ENCODE measurements at places on chromosomes 13 and 19.
A peak's percentile ranks its signal among the peaks of the same experiment; 100 is the strongest.

DNA sequence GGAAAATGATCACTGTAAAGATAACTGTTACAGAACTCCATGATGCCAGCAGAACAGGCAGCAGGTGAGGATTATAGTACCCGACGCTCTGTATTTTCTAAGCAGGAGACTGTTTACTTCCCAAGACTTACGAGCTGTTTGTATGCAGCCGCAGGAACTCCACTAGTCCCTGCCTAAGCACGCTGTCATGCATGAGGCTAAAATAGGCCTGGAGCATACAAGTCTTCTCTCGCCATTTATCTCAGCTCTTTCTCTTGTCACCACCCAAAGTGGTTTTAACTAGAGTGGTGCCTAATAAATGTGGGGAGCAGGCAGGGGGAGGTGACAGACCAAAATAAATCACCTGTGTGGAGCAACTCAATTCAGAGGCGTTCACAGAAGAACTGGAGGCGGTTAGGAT is 175.8 kb downstream of the TDRD3 start:
- DNase-seq: no peak

GRCh38 chr19:56566904-56567273 is 379 bp upstream of the ZNF470 start:
- DNase-seq: no peak

DNA sequence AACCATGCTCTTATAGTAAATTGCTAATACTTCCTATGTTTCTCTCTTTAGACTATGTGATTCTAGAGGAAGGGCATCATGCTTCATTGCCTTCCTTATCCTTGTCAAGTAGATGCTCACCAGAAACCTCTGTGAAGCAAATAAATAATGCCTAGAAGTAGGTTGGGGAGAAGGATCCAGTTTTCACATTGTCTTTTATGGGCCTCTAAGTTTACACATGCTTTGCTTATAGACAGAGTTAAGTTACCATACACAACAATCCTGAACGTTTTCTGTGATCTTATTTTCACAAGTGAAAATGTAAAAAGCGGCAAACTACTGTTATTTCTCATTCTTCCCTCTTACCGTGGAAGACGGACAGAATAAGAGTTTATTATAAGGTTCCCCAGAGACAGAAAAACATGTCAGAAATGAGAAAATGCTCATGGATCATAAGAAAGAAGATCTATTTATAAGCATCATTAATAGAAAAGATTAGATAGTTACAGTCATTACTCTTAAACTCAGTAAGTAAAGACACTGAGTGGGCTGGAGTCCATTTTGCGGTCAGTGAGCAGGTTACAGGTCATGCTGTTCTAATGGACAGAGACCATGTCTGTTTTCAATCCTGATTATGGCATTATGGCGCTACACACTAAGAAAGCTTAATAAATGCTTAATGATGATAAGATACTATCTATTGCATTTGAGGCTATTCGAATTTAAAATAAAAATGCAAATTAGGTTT is 723.9 kb downstream of the PCDH9 start:
- peak; percentile 29 for DNase-seq

DNA sequence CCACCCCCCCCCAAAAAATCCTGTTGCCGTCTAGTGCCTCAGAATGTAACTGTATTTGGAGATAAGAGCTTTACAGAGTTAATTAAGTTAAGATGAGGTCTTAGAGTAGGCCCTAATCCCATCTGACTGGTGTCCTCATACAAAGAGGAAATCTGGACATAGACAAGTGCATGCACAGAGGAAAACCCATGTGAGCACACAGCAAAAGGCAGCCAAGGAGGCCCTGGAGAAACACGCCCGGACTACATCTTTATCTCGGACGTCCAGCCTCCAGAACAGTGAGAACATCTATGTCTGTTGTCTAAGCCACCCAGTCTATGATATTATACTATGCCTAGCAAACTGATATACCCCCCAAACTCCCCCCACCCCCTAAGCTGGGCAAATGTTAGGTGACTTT is 193.8 kb downstream of the KATNAL1 start:
- DNase-seq: no peak

DNA sequence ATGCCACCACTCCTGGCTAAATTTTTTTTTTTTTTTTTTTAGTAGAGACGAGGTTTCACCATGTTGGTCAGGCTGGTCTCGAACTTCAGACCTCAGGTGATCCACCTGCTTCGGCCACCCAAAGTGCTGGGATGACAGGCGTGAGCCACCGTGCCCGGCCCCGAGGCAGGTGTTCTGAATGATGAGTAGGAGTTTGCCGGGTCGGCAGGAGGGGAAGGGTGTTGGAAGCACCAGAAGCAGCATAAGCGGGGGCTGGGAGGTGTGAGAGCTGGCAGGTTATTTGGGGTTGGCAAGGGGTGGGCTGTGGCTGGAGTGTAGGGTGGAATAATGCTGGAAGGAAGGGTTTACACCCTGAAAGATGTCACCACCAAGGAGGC is 1.8 kb downstream of the SPPL2B start:
- no peak for DNase-seq

DNA sequence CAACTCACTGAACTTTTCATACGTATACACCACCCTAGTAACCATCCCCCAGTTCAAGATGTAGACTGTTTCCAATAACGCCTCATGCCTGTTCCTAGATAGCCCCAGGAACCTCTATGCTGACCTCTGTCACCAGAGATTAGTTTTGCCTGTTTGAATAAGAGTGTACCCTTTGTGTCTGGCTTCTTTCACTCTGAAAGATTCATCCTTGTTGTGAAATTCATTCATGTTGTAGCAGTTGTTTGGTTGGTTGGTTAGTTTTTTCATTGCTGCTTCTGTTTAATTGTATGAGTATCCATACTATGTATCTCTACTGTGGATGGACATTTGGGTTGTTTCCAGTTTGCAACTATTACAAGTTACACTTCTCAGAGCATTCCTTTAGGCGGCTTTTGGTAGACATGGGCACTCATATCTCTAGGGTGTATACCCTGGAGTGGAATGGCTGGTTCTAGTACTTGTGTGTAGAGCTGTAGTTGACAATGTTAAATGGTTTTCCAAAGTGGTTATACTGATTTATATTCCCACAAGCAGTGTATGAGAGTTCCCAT is 1.6 kb downstream of the RNASEH2B start:
- peak; percentile 64 for DNase-seq

GRCh38 chr13:109480011-109480955 is 306.1 kb downstream of the IRS2 start:
- DNase-seq: peak; percentile 90

- no peak for DNase-seq
Measured at GRCh38 chr19:11047866-11048265, 41.4 kb upstream of the LDLR start.

GRCh38 chr13:40342901-40343300 is 323.5 kb downstream of the FOXO1 start:
- DNase-seq: no peak

DNA sequence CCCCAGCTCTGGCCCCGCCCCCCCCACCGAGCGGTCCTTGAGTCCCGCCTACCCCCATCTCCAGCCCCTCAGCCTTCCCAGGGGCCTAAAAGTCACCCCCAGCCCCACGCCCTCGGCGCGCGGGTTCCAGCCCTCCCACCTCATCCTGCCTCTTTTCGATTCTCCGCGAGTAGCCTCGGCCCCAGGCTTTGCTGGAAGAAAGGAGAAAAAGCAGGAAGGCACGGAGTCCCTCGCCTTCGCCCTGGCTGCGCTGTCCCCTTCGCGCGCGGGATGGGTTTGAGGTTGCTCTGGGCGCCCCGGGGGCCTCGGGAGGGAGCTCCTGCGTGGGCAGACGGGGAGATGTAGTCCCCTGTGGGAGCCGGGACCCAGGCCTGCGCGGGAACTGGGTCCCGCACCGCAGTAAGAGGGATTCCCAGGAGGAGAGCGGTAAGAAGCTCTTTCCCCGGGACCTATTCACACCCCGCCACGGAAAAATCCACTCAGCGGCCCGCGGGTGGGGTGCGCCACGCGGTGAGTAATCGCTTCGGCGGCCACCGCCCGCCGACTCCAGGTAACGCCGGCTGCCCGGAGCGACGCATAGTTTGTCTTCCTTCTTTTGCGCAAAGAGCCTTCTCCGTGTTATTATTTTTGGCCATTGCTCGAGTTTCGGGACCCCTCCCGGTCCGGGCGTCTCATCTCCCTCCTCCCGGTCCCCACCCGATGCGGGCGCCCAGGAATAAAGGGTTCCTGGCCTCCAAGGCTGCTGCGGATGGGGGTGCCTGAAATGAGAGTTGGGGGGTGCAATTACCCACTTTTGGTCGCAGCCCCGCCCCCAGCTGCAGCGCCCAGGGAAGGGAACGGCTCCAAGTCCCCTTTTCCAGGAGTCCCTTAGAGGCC is 865 bp upstream of the CRLF1 start:
- DNase-seq: no peak

DNA sequence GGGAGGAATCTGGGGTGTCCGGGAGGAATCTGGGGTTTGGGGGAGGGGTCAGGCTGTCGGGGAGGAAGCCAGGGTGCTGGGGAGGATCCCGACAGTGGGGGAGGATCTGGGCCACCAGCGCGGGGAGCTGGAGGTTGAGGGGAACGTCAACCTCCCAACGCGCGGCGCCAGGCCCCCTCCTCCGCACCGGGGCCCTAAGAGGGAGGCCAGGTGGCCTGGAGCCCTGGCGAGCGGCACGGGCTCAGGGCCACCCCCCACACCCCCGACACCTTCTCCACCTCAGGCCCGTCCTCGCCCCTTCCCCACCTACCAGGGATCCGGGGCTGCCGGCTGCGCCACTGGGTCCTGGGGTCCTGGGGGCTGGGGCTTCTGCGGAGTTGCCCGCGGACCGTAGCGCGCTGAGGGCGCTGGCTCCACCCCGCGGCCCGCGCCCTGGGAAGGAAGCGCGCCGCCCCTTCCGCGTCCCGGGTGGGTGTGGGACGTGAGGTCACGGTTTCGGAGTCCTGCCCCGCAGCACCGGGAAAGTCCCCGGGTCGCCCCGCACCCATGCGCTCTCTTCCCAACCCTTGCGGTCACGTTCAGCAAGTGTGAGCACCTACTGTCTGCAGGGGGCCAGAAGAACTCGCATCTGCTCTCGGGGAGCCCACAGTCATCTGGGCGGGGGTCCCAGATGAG is at the start of gene TICAM1:
TICAM1 (minus strand) TSS at position 409 of the 675 bp plus-strand sequence. CDS start 13,335 bp downstream, outside the sequence.
- DNase-seq: peak; percentile 53

- DNase-seq: no peak
Measured at GRCh38 chr19:46839752-46840497, 10.7 kb downstream of the AP2S1 start.

- DNase-seq: no peak
Measured at GRCh38 chr13:27081893-27082679, 89.5 kb downstream of the USP12 start.

DNA sequence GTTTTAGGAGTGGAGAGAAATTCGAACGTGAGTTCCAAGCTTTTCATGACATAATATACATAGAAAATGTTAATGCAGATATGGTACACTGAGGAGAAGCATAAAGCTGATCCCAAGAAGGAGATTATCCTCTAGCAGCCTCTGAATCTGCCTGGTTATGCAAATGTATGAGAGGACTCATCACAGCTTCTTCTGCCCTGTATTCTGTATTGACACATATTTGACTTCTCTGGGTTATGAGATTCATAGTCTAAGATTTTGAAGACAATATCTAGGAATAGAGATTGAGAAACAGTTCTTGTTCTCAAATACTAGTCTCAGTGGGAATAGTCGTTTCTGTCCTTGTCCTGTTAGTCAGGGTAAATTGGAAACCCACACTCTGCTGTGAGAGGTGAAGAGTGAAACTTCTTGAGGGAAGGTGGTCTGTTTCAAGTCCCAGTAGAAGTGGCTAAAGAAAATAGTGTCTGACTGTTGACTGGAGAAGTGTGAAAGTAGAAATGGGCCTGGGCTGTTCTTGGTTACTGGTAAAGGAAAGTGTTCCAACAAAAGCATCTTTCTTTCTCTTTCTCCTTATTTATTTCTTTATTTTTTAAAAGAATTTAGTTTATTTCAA is 1356.6 kb downstream of the SLITRK5 start:
- no peak for DNase-seq

- DNase-seq: no peak
Measured at GRCh38 chr13:107088061-107088460, 520.1 kb upstream of the ARGLU1 start.

- no peak for DNase-seq
Measured at GRCh38 chr13:41552031-41552430, 94.7 kb downstream of the RGCC start.

- DNase-seq: no peak
Measured at GRCh38 chr13:100789481-100789880, 114.9 kb upstream of the TMTC4 start.

GRCh38 chr19:10091895-10092641 is 6.0 kb downstream of the SHFL start:
- no peak for DNase-seq

- peak; percentile 61 for DNase-seq
Measured at GRCh38 chr19:44608391-44608821, 5.0 kb upstream of the IGSF23 start.

GRCh38 chr13:76053181-76053580 is 417.1 kb downstream of the LMO7 start:
- no peak for DNase-seq

GRCh38 chr13:98937911-98938381 is 39.9 kb downstream of the DOCK9 start:
- no peak for DNase-seq

GRCh38 chr19:1671716-1672037 is 19.3 kb upstream of the TCF3 start:
- DNase-seq: no peak

GRCh38 chr13:30865123-30866049 is 40.7 kb upstream of the MEDAG start:
- DNase-seq: peak; percentile 96

- no peak for DNase-seq
Measured at GRCh38 chr13:78499802-78500201, 103.5 kb downstream of the POU4F1 start.

GRCh38 chr19:41478171-41478570 is 35.2 kb downstream of the ERICH4 start:
- DNase-seq: no peak

- DNase-seq: no peak
Measured at GRCh38 chr13:42223681-42224080, 48.3 kb upstream of the AKAP11 start.

- no peak for DNase-seq
Measured at GRCh38 chr13:73610799-73611592, 523.2 kb downstream of the KLF12 start.

- DNase-seq: peak; percentile 34
Measured at GRCh38 chr13:27379694-27380641, 44.5 kb upstream of the GTF3A start.

GRCh38 chr19:32891609-32892008 is 22.0 kb upstream of the SLC7A9 start:
- DNase-seq: no peak

All from fibroblast of villous mesenchyme (primary cell).